ENCODE measurements at places on chromosomes 2 and 18.

DNA sequence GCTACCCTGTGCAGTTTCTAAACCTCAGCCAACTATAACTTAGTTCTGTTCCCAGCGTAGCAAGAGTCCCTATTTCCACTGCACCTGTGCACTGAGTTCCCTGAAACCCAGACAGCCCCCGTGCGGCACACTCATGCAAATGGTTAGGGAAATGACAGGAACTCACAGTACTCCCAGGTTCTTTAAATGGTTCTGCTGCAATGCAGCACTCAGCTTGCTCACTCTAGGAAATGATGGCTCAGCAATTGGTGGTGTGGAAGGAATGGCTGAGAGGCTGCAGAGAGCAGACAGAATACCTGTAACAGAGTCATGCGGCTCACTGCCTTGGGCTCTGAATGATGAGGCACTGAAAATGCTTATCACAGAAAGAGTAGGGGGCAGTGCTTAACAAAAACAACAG lies 143.0 kb downstream of the RAD51AP2 start:
- no peak for DNase-seq

DNA sequence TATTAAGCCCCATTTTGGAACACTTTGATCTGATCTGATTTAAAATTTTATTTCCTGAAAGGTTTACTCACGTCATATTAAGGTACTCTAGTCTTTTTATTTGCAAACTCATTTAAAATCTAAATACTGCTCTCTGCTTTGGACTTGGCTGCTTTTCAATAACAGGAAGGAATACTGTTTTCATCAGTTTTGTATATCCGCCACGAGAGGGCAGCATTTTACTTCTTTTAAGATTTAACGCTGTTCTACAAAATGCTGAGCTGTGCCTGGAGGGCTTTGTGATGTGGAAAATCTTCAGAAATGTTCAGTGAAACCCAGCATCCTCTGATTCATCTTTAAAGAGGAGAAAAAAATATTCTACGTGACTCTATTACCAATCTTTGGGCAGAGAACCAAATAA lies 37.5 kb upstream of the SLC38A11 start:
- DNase-seq = peak; percentile 10

DNA sequence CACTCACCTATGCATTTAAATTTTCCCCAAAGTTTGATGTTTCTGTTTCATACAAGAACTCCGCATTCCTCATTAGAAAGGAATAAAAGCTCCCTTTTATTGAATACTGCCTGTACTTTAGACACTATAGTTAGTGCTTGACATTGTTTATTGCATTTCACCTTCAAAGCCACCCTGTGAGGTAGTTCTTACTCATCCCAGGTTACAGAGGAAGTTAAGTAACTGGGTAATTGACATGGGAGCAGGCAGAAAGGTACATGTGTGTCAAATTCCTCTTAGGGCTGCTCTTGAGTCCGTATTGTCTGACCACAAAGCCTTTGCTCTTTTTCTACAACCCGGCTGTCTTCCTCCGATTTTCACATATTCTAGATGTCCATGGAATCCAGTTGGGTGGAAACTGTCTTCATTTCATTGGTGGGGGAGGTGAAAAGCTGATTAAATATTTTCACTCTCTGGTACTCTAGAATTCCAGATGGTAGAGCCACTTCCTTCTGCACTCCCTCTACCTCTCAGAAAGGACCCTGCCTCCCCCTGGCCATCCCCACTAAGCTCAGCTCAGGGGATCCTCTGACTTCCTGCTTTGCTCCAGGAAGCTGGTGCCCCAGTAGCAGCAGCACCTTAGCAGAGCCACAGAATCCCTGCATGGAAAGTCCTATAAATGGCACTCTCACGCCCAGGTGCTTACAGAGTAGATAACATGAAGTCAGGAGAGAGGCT lies 319.2 kb downstream of the LRATD1 start:
- no peak for DNase-seq

GRCh38 chr18:72458271-72458670 lies 85.9 kb downstream of the CBLN2 start:
- DNase-seq = no peak

- DNase-seq = no peak
Measured at GRCh38 chr2:217740178-217740577, 262.6 kb downstream of the TNS1 start.

DNA sequence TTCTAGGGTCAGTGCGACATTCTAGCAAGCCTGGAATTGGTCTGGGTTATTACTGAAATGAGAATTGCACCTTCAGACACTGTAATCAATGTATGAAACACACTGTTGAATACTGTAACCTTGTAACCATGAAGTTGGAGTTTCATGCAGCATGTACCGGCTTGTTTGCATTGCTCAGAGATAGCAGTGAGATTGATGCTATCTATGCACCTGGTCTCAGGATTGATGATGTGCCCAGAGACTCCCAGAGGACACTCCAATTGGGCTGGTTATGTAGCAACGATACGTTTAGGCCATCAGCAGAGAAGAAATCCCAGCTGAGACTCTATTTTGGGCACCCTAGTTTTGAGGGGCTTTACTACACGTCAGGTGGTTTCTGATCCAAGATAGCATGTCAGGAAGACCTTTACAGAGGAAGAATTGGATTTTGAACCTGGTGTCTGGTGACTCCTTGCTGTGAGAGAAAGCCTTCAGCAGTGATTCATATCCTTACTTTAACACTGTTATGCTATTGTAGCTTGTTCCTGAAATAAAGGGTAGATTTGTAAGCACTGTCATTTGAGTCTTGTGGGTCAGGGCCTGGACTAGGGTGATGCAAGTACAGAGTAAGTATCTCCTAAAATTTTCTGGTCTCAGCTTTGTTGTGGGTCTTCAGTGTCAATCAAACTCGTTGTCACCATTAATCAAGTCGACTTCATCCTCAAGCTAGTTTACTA lies 305.1 kb upstream of the GULP1 start:
- DNase-seq = no peak

- DNase-seq = no peak
Measured at GRCh38 chr18:11570769-11571412, 38.5 kb upstream of the SLC35G4 start.

- DNase-seq = no peak
Measured at GRCh38 chr2:27492557-27492956, 2.4 kb downstream of the FNDC4 start.

- DNase-seq = no peak
Measured at GRCh38 chr2:179917272-179917671, 55.9 kb upstream of the ZNF385B start.

DNA sequence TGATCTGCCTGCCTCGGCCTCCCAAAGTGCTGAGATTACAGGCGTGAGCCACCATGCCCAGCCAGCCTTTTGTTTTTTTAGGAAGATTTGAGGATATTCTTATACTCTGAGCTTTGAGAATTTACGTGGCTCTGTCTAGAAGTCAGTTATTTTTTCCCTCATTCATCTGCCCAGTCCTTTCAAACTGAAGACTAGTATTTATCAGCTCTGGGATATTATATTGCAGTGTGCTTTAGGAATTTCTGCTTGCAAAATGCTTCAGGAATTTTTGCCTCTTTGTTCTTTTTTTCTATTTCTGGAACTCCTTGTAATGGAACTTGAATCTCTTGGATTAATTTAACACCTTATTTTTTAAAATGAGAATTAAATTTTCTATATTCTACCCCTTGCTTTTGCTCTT lies 22.6 kb downstream of the ACSL3 start:
- DNase-seq = no peak

GRCh38 chr2:83650898-83651297 lies 808.2 kb downstream of the SUCLG1 start:
- no peak for DNase-seq

GRCh38 chr2:180609626-180610340 lies 370.6 kb upstream of the UBE2E3 start:
- no peak for DNase-seq

DNA sequence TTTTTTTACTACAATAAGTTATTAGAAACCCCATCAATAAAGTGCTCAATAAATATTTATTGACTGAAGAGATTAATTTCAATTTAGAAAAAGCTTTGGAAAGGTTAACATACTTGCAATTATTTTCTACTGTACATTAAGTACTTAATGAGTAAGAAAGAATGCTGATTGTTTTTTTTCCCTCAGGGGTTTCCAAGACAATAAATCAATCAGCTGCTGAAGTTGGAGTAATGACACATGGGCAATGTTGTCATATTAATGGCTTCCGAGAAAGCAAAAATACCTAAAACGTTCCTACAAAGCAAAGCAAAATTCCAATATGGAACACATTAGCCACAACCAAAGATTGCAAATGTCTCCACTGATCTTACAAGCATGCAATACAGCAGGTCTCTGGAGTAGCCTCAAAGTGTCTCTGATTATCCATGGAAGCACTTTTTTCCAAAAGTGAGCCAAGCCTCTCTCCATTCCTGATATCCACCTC lies 66.7 kb downstream of the ZC3H6 start:
- no peak for DNase-seq

DNA sequence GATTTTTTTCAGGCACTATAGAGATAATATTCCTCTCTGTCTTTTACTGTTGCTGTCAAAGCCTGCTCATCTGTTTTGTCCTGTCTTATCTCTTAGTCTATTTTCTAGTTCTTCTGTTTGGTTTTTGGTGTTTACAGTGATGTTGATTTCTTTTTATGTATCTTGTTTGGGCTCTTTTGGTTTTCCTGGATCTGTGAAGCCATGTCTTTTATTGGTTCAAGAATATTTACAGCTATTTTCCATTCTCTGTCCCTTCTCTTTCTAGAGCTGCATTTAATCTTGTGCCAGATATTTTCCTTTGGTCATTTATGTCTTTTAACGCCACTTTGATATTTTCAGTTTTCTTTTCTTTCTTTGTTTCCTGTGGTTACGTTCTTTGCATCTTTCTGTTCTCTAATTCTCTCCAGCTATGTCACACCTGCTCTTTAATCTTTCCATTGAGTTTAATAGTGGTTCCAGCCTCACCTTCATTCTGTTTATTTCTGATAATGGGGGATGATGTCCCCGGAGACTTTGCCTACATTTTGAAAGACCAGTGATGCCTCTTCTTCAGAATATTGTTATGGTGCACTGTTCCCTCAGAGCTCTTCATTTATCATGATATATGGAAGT lies 32.0 kb downstream of the SMCHD1 start:
- DNase-seq = no peak

DNA sequence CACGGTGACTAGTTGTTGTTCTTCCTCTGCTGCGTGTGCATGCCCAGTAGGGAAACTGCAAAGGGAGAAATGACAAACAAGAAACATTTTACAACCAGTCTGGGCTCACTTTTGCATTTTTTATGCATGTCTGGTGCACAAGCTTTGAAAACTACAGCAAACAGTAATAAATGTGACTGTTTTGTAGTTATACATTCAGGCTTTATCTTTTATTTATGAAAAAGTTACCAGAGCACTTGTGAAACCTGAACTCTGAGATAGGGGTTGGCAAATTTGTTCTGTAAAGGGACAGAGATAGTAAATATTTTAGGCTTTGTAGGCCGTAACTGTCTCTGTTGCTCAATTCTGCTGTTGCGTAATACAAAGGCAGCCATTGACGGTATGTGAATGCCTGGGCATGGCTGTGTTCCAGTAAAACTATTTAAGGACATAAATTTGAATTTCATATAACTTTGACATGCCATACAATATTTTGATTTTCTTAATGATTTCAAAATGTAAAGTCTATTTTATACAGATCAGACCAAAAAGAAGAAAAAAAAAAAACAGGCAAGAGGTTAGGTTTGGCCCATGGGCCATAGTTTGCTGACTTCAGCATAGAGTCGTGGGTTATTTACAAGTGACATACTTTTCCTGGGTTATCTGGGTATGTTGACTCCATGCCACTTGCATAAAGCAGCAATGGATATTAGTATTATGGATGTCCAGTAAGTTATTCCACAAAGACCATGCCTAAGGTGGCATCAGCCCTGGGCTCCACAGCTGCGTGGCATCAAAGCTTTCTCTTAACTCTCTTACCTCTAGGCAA lies 53.6 kb upstream of the EML6 start:
- no peak for DNase-seq

GRCh38 chr18:9117980-9118841 lies 15.7 kb downstream of the NDUFV2 start:
- DNase-seq = no peak

DNA sequence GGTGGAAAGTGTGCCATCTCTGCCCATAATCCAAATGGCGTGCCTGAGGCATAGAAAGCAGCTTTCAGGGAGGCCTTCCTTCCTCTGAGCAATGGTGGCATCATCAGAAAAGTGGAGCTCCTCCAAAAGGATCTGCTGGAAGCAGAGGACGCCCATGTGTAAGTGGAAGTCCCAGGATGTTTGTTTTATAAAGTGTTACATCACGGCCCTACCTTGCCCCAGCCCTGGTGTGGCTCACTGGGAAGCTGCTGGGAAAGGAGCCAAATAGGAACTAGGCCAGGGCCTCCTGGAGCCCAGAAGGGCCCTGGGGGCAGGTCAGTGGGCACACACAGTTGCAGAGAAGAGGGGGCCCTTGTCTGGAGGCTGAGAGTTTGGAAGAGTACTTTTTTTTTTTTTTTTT lies 4.2 kb upstream of the ODC1 start:
- DNase-seq = no peak

DNA sequence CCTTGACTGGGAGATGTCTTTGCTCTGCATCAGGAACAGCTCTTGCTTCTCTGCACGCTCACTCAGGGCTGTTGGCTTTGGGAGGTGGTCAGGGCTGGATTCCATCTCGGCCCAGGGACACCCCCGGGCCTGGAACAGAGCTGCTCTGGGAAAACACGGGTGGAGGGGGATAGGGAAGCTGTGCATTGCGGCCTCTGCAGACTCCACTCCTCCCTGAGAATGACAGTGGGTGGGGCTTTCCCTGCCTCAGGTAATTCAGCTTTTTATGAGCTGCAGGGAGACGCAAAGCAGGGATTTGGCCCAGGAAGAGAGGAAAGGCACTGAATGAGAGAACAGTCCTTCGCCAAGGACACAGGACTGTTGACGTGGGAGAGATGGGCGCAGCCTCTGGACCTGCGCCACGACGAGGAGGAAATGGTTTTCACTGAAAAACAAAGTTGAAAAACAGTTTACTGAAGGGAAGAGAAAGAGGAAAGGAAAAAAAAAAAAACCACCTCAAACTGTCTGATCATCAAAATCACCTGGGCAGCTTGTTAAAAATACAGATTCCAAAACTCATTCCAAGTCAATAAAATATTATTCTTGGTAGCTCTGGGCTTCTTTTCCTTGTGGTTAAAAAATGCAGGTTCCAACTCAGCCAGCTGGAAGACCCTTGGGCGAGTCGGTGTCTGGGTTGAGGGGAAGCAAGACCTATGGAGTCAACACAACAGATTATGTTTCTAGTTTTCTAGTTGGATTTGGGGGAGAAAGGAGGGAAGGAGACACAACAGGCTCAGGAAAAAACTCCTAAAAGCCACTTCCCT lies 194.0 kb downstream of the ZFP36L2 start:
- DNase-seq = no peak

DNA sequence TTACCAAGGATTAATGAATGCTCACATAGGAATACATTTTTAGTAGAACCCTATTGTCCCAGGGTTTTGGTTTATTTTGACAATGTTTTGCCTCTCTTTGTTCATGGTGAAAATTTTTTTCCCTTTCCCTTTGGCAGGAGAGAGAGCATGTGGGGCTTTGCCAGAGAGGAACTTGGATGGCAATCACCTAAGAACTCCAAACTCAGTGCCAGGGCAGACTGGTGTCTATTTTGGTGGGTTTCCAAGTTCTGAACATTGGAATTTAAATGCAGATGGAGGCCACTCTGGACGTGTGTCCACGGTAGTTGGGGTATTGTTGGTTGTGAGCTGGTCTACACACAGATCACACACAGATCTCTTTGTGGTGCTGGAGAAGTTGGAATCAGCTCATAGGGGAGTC lies 2091.1 kb upstream of the PIK3C3 start:
- DNase-seq = peak; percentile 61

All from cerebellar nuclear complex (tissue), 1 donor.